Adrenal gland (tissue), 19 donors: ENCODE measurements at places on chromosomes 7 and 10. TPM values are rescaled to one million over a fixed set of nuclear protein-coding genes. Genes with fewer than 3 reads are reported as not detected.

DNA sequence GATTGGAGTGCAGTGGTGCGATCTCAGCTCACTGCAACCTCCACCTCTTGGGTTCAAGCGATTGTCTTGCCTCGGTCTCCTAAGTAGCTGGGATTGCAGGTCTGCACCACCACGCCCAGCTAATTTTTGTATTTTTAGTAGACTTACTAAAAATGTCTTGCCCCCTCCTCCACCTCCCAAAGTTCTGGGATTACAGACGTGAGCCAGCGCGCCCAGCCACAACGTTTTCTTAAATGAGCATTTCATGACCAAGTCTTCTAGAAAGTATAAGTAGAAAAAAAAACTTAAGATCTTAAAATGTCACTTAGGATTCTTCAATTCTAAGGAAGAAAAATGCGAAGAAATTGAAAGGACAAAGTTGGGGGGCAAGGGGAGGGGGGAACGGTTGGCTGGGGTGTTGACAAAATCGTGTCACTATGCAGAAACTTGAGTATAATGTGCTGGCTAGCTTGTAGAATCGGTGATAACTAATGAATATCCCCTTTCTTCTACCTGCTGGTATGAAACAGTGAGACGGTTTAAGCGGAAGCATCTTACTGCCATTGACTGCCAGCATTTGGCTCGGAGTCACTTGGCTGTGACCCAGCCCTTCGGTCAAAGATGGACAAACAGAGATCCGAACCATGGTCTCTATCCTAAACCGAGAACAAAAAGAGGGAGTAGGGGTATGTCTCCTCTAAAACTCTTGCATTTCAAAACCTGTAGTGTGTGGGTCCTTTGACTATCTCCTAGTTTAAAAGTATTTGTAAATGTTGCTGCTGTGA is 12.7 kb downstream of the FBH1 start:
- H3K4me3 ChIP-seq: no peak overlapping the region
- no peak for DNase-seq
- peaks cover 10% of the 10 kb centered on the region for H3K36me3 ChIP-seq
- H3K4me1 ChIP-seq: peaks cover 8% of the 10 kb centered on the region

Gene GPRIN2
- not detected for total RNA-seq

- H3K27me3 ChIP-seq: no peaks in the 10 kb centered on the region
- H3K4me3 ChIP-seq: no peak overlapping the region
- DNase-seq: no peak
- no peaks in the 10 kb centered on the region for H3K4me1 ChIP-seq
These were observed 11.0 kb upstream of the AHCYL2 start for GRCh38 chr7:129213828-129214227.

- peak within 1 kb of the TSS; percentile 42 for H3K4me3 ChIP-seq
- peak within 1 kb of the TSS; percentile 97 for H3K27ac ChIP-seq
- no peaks in the 10 kb centered on the region for H3K36me3 ChIP-seq
- H3K4me1 ChIP-seq: peaks cover 10% of the 10 kb centered on the region
- H3K27me3 ChIP-seq: no peaks in the 10 kb centered on the region
These were observed at the start of gene FRAT1 for GRCh38 chr10:97318772-97319651. TSS of gene FRAT1 (plus strand) at chr10:97319271. CDS start at chr10:97319454, 183 bp downstream.

DNA sequence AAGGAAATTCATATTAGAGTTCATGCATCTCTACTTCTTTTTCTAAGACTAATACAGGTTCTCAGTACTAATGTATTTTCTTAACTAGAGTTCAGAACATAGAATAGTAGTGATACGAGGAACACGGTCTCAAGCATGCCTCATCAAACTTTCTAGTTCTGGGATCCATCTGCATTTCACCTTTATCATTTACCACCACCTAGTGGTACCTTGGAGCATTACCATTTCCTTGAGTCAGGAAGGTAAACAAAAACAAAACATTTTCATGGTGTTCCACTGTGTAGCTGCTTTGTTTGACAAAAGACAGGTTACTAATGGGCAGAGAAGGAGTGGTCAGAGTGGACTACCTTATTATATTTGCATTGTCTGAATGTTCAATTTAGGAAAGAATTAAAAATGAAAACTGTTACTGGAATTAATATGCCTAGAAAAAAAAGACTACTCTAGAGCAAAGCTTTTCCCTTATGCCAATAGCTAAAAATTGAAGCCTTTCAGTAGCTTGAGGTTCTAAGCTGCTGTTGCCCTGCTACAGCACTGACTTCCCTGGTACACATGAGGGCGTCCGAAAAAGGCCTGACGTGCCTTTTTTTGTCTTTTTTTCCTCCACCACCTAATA is 44.5 kb downstream of the STARD3NL start:
- no peaks in the 10 kb centered on the region for H3K27me3 ChIP-seq
- H3K36me3 ChIP-seq: no peaks in the 10 kb centered on the region
- no peak overlapping the region for H3K27ac ChIP-seq
- H3K4me3 ChIP-seq: no peak overlapping the region
- DNase-seq: peak; percentile 27
- H3K4me1 ChIP-seq: no peaks in the 10 kb centered on the region

DNA sequence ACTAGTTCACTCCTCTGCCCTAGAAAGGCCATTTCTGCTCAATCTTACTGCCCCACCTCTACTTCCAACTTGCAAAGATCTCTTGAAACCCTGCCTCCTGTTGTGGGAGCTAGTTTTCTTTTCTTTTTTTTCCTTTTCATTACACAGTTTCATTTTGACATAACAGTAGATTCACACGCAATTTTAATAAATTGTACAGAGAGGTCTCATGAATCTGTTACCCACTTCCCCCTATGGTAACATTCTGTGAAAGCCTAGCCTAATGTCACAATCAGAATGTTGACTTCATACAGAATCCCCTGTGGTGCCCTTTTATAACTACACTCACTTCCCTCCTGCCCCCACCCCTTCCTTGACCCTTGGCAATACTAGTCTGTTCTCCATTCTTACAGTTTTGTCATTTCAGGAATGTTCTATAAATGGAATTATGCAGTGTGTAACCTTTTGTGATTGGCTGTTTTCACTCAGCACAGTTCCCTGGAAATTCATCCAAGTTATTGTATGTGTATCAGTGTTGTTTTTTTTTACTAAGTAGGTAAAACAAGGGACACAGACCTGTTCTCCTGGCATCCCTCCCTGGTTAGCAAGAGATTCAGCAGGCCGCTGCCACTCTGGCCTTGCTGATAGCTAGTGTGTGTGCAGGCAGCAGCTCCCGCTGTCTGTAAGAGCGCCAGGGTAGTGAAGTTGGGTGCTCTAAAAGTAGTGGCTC is 21.5 kb downstream of the CHST3 start:
- DNase-seq: peak; percentile 88
- H3K27ac ChIP-seq: peak overlapping the region; percentile 89
- H3K4me1 ChIP-seq: peaks cover 73% of the 10 kb centered on the region
